NCI-H524 treated with DMSO at 0.1 percent for 48 hours (cell line): ENCODE measurements at places on chromosomes 13 and 19.

DNA sequence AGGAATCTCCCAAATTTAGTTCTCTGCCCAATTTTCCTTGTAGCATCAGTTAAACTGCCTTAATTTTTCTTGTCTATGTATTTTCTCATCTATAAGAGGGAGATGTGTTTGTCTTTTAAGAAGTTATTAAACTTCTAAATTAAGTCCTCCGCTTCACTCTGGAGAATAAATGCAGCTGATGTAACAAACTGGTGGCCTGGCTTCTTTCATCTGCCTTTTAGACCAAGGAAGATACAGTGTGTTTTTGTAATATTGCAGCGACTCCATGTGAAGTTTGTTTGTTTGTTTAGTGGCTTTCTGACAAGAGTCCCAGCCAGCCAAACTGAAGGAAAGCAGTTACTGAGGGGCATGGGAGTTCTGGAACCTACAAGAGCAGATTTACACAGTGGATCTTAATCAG, 56.4 kb downstream of the KLF12 start:
- no peak for DNase-seq

GRCh38 chr19:48698046-48698445, 2.3 kb downstream of the FUT2 start:
- DNase-seq, result no peak

- DNase-seq, result no peak
These were observed 32.6 kb downstream of the SLC7A1 start for GRCh38 chr13:29562786-29563438.

GRCh38 chr13:51262501-51263211, 40.5 kb downstream of the FAM124A start:
- peak; percentile 34 for DNase-seq

DNA sequence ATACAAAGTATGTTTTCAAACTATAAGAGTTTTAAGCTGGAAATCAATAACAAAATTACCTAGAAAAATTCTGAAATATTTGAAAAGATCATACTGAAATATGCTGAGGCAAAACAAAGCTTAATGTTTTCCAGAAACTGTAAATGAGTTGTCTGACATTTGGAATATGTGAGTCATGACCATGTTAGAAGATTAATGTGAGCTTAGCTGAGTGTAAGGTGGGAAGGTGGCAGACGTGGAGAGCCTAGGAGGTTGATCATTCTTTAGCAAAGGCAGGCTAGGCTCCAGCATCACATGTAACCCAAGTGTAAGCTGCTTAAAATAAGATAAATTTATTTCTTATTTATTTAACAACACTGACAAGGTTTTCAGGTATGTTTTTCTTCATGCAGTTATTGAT, 2086.1 kb upstream of the PCDH20 start:
- DNase-seq, result no peak

DNA sequence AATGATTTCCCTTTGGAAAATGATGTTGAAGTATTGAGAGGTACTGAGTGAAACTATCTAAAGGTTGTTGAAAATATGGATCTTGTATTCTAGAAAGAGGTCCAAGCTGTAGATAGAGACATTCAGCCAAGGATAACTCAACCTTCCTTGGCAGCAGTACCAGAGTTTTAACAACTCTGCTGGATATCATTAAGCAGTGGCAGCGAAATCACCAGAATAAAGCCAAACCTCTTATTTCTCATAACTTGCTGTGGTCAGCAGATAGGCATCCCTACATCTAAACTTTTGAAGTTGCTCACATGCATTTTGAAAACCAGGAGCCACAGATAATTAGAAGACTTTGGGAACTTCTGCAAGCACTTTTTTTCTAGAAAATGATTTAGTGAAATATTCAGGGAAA, 559.8 kb downstream of the IRS2 start:
- DNase-seq, result no peak

GRCh38 chr13:34357435-34358232, 539.7 kb downstream of the RFC3 start:
- peak; percentile 69 for DNase-seq

- no peak for DNase-seq
These were observed 231.5 kb upstream of the KLHL1 start for GRCh38 chr13:70339738-70340137.

DNA sequence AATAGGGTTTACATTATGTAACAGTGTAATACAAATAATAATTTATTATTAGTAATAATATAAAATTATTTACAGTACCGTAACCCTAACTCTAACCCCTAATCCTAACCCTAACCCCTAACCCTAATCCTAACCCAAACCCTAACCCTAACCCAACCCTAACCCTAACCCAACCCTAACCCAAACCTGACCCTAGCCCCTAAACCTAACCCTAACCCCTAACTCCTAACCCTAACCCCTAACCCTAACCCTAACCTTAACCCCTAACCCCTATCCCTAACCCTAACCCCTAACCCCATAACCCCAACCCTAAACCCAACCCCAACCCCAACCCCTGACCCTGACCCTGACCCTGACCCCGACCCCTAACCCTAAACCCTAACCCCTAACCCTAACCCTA, 45.7 kb downstream of the PLPP2 start:
- DNase-seq, result no peak

- DNase-seq, result no peak
These were observed 60.2 kb downstream of the ITGBL1 start for GRCh38 chr13:101512650-101513049.

DNA sequence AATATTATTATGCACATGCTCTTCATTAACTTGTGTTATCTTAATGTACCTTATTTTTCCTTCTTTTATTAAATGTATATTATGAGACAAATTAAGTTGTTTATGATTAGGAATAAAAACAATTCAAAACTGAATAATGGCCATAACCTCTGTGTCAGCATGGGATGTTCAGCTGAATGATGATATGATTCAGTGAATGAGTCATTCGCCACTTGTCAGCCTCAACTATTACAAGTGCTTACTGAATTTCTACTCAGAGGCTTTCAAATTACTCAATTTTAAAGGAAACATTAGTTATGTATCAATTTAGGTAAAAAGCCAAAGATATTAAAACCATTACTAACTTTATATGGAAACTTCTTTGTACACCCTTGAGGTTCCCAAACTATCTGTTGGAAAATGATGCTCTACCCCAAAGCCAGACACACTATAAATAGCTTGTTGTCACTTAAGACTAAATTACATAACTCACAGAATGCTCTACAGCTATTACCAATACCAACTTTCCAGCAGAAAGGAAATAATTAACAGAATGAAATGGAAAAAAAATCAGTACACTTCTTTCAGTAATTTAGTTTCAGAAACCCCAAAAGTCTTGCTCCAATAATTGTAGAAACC, 14.4 kb downstream of the LIG4 start:
- no peak for DNase-seq

DNA sequence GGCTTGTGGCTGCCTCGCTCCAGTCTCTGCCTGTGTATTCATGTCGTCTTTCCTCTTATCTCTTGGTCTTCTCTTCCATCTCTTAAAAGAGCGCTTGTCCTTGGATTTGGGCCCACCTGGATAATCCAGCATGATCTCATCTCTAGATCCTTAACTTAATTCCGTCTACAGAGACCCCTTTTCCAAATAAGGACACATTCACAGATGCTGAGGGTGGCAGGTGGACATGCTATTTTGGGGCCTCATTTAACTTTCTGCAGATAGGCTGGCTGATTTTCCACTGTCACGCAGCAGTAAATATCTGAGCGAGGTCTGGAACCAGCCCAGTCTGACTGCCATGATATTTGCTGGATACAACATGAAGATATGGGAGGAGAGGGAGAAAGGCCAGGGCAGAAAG, 41.5 kb upstream of the TSHZ3 start:
- no peak for DNase-seq

GRCh38 chr19:10433131-10433536, 12.8 kb downstream of the PDE4A start:
- DNase-seq, result no peak

GRCh38 chr13:27267596-27267995, 3.0 kb upstream of the RASL11A start:
- no peak for DNase-seq

GRCh38 chr13:23871616-23872220, 17.5 kb downstream of the MIPEP start:
- DNase-seq, result no peak

- DNase-seq, result no peak
These were observed 3.7 kb downstream of the FUZ start for GRCh38 chr19:49809160-49809940.

GRCh38 chr13:110475117-110475516, 86.4 kb downstream of the RAB20 start:
- DNase-seq, result no peak

- DNase-seq, result no peak
These were observed 37.2 kb downstream of the SIGLEC7 start for GRCh38 chr19:51179256-51179655.

- no peak for DNase-seq
These were observed 342.0 kb downstream of the TEX29 start for GRCh38 chr13:111662451-111662850.

DNA sequence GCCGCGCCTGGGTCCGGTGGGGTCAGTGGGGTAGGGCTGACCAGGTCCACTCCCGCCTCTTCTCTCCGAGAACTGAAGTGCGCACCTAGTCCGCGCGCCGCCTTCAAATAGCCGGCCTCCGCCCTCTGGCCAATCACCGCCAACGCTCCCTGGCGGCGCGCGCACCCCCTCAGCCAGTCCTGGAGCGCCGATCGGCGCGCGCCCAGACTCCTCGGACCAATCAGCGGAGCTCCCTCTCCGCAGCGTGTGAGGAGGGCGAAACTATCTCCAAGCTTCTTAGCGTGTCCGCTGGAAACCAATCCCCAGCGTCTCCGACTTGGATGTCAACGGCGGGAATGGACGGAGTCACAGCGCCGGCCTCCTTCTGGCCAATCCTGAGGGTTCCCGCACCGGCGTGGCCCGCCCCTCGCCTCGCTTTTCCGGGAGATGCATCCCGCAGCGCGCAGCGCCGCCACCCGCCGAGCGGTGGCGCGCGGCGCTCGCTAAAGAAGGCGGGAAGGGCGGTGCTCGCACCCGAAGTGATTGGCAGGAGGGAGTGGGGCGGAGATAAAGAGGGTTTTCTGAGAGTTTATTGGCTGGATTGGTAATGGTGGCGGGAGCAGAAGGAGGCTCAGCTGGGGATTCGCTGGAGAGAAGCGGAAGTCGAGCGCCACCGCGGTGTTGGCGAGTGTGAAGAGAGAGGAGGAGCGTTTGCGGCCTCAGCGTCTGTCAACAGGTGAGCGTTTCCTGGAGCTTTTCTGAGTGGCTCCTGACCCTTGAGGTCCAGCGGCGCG, at the start of gene ASF1B:
ASF1B (minus strand) TSS at position 81 of the 773 bp plus-strand sequence. CDS start 133 bp downstream, outside the sequence.
- peak; percentile 100 for DNase-seq

DNA sequence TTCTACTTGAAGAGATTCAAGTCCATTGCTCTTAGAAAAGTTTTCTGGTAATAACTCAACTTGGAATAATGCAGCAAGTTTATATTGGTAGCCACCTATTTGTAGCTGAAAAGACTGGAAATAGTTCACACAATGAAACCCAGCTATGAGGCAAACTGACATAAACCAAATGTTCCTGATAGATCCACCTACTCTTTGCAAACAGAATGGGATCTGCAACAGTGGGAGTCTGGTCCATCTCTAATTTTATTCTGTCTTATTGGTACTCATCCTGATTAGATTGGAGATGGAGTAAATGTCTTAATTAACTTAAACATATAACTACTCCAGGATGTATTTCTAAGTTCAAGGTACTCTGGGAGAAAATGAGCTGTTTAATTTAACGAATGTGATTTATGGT, 438.0 kb downstream of the OLFM4 start:
- DNase-seq, result no peak

DNA sequence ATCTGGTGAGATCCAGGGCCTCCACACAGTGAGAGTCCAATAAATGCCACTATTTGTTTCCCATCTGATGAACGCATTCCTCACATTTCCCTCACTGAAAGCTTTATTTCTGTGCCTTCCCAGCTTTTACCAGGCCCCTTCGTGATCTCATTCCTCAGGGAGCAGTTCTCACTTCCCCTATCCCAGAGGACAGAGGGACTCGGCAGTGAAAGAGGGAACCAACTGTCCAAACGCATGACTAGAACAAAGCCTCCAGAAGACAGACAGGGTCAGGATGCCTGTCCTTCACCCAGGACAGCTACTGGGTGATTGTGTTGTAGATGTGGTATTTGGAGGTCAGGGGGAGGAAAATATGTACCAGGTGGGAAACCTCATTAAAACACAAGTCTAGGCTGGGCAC, 2.0 kb upstream of the ZBTB45 start:
- no peak for DNase-seq

- DNase-seq, result peak; percentile 100
These were observed at the start of gene RRAS for GRCh38 chr19:49640113-49640898. Gene RRAS (minus strand): TSS chr19:49640143. CDS start chr19:49640098, 45 bp downstream.

DNA sequence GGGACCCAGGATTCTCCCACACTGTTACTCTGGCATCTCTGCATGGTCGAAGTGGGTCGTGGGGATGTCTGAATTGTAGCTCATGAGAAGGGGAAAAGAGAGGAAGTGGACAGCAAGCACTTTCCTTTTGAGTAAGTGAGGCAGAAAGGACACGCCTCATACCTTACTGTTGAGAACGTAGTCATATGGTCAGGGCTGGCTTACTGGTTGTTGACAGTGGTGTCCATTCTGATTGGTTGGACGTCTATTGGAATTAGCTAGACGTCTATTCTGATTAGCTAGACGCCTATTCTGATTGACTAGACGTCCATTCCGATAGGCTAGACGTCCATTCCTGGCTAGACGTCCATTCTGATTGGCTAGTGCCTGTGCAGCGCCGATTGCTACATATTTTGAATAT, 12.4 kb downstream of the GRIN2D start:
- no peak for DNase-seq

DNA sequence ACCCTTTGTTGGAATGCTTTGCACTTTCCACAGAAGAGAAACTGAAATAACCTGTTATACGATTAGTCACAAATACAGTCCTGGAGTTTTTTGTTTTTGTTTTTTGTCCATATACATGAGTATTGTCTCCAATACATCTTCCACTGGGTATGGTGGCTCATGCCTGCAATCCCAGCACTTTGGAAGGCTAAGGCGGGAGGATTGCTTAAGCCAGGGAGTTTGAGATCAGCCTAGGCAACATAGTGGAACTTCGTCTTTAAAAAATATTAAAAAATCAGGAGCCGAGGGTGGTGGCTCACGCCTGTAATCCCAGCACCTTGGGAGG, 25.0 kb downstream of the AP2S1 start:
- DNase-seq, result no peak

GRCh38 chr13:52899206-52899605, 50.8 kb upstream of the PCDH8 start:
- peak; percentile 25 for DNase-seq

- no peak for DNase-seq
These were observed 233 bp downstream of the ZNF561 start for GRCh38 chr19:9620842-9621155.

GRCh38 chr19:47742634-47743033, 2.7 kb upstream of the NOP53 start:
- DNase-seq, result no peak

DNA sequence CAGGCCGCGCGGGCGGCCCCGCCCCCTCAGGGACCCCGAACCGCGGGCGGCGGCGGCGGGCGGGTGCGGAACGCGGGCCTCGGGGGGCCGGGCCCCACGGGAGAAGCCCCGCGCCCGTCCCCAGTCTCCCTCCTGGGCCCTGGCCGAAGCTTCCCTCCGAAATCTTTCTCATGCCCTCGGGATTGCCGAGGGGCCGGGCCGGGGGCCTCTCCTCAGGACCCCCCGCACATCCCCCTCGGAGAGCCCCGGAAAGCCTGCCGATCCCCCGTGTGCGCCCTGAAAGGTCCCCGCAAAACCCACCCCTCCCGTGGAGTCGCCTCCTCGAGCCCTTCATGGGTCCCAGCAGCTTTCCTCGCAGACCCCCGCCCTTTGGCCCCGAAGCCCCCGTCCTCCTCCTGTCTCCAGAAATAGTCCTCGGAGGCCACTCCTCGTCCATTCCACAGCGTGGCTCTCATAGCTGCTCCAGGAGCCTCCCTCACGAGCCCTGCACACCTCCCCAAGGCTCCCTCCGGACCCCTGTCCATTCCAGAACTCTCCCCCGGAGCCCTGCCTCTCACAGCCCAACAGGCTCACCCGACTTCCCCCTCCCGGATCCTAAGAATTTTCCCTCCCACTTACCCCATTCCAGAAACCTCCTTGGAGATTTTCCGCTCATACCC, 555 bp downstream of the SAMD4B start:
- DNase-seq, result no peak
